Heart left ventricle (tissue), 16 donors: ENCODE measurements at places on chromosomes 4 and X. TPM values are rescaled to one million over a fixed set of nuclear protein-coding genes. Genes with fewer than 3 reads are reported as not detected.

Gene AMBN
- not detected for total RNA-seq

Gene RAI2
- 31.3 TPM for total RNA-seq

Gene NAP1L2
- total RNA-seq = 13.0 TPM

Gene OFD1
- 12.4 TPM for total RNA-seq

Gene AGA
- 8.0 TPM for total RNA-seq

Gene VSIG1
- total RNA-seq = not detected

Gene BEX4
- 34.9 TPM for total RNA-seq

Gene TRPC5OS
- not detected for total RNA-seq

- DNase-seq = no peak
- no peaks in the 10 kb centered on the region for H3K4me1 ChIP-seq
Observed at GRCh38 chr4:139189417-139189749, 12.4 kb upstream of the ELF2 start.

DNA sequence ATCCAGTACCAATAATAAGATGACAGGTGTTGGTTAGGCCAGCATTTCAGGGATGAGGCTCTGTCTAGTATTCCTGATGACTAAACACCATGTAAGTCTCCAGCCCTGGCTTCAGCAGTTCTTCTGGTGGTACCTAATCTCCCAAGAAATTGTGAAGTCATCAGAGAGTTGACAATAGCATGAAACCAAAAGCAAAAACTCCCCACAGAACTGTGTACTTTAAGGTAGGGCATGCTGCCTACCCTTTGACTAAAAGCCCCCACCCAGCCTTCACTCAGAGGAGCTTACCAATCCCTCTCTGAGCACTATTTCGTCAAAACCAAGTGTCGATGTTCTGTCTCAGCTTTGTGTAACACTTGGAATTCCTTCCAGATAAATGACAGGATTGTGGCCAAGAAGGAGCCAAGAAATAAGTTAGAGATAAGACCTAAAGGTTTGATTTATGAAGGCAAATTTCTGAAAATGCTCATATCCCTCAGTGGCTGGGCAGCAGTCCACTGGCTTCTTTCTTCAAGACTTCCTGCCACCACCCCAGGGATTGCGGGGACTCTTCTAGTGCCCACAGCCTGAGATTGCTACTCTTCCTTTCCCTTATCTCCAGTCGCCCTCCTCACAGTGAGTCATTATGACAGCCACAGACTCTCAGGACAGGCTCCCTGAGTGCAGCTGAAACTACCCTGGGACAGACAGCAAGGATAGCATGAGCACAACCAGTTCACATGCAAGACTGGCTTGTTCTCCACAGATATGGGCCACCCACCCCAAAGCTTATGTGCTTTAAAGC is 67.3 kb upstream of the LHFPL1 start:
- no peak overlapping the region for H3K4me3 ChIP-seq
- no peaks in the 10 kb centered on the region for H3K36me3 ChIP-seq
- H3K27ac ChIP-seq = no peak overlapping the region

GRCh38 chr4:165563851-165564250 is 185.0 kb downstream of the CPE start:
- no peaks in the 10 kb centered on the region for H3K36me3 ChIP-seq
- H3K4me1 ChIP-seq = no peaks in the 10 kb centered on the region
- no peak overlapping the region for H3K27ac ChIP-seq

- H3K4me3 ChIP-seq = no peak overlapping the region
- no peak overlapping the region for H3K27ac ChIP-seq
- H3K36me3 ChIP-seq = no peaks in the 10 kb centered on the region
Observed at GRCh38 chr4:1449475-1449832, 43.2 kb upstream of the NKX1-1 start.

GRCh38 chr4:122898370-122899150 is 23.8 kb downstream of the NUDT6 start:
- H3K27me3 ChIP-seq = no peaks in the 10 kb centered on the region
- no peak for DNase-seq
- H3K36me3 ChIP-seq = no peaks in the 10 kb centered on the region
- H3K27ac ChIP-seq = no peak overlapping the region
- H3K4me3 ChIP-seq = no peak overlapping the region
- H3K4me1 ChIP-seq = no peaks in the 10 kb centered on the region

DNA sequence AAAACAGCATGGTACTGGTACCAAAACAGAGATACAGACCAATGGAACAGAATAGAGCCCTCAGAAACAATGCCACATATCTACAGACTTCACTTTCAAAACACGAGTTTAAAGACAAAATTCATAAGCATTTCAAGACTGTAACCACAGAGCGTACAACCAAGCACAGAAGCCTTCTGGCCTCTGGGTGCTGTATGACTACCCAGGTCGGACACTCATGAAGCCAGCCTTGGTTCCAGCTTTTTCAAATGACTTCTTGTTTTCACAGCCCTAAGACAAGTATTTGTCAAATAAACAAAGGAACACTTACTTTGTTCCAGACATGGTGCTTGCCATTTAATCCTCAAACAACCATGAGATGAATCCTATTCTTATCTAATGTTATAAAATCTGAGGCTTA is 536.1 kb upstream of the NR3C2 start:
- no peak for DNase-seq
- H3K27me3 ChIP-seq = no peaks in the 10 kb centered on the region
- no peak overlapping the region for H3K4me3 ChIP-seq
- H3K4me1 ChIP-seq = no peaks in the 10 kb centered on the region

DNA sequence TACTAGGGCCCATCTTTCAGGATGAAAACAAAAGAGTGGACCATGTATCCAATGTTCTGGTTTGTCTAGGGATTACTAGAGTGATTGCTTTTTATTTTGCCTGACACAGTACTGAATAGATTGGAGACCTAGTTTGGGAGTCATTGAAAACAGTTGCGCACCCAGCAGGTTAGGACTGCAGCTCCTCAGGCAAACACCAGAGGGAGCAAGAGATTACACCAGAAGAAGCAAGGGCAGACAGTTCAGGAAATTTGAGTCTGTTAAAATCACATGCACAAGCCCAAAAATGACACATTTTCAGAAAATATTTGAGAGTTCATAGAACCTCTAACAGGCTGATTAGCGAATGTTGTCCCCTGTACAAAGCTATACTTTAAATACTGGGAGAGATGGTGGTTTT is 55.6 kb downstream of the CYLC1 start:
- H3K4me1 ChIP-seq = no peaks in the 10 kb centered on the region
- H3K36me3 ChIP-seq = no peaks in the 10 kb centered on the region
- DNase-seq = no peak
- no peak overlapping the region for H3K27ac ChIP-seq

DNA sequence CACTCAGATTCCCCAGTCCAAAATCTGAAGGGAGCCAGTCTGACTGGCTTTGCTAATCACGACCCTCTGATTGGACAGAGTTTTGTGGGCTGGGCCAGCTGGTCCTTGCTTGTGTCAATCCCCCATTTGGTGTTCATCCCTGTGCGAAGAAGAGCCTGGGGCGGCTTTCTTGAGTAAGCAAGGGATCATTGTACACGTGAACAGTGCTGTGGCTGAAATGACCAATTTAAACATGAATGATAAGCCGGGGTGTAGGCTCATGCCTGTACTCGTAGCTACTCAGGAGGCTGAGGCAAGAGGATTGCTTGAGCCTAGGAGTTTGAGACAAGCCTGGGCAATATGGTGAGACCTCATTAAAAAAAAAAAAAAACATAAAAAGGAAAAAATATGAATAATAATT is 379.1 kb downstream of the RAPGEF2 start:
- H3K36me3 ChIP-seq = no peaks in the 10 kb centered on the region
- no peak overlapping the region for H3K27ac ChIP-seq
- H3K4me3 ChIP-seq = no peak overlapping the region
- DNase-seq = no peak
- H3K4me1 ChIP-seq = no peaks in the 10 kb centered on the region
- H3K27me3 ChIP-seq = no peaks in the 10 kb centered on the region

- H3K27me3 ChIP-seq = no peaks in the 10 kb centered on the region
- no peak overlapping the region for H3K27ac ChIP-seq
- H3K4me1 ChIP-seq = no peaks in the 10 kb centered on the region
- H3K36me3 ChIP-seq = no peaks in the 10 kb centered on the region
Observed at GRCh38 chr4:10656420-10656819, 28.1 kb downstream of the CLNK start.

- no peak overlapping the region for H3K27ac ChIP-seq
- H3K36me3 ChIP-seq = no peaks in the 10 kb centered on the region
- DNase-seq = no peak
- H3K4me1 ChIP-seq = no peaks in the 10 kb centered on the region
- no peak overlapping the region for H3K4me3 ChIP-seq
Observed at GRCh38 chr4:32488690-32489089, 1768.5 kb downstream of the PCDH7 start.

DNA sequence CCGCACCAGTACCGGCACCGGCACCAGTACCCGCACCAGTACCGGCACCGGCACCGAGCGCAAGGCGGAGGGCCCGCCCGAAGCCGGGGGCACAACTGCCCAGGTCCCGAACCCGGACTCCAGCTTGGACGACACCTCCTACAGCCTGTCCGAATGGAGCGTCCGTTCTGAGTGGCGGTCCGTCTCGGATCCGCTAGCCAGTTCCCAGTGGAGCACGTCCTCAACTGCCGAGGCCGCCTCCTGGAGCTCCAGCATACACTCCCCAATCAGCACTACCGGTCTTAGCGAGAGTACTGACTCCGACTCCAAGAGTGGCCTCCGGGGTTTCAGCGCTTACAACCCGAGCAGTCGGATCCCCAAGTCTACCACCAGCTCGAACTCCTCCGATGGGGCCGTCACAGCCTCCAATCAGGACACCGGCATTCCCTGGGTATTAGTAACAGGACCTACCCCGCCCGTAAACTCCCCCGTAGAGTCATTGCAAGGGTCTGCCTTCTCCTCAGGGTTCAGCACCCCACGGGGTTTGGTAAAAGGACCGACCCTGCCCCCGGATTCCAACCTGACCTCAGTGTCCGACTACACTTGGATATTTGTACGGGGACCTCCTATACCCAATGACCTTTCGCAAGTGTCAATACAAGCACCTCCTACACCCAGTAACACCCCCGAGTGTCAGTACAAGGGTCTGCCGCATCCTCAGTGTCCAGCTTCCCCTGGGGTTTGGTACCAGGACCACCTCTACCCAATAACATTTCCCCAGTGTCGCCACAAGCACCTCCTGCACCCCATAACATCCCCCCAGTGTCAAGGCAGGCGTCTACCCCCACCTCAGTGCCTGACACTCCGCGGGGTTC is 721 bp upstream of the MAOA start:
- H3K27me3 ChIP-seq = no peaks in the 10 kb centered on the region
- no peaks in the 10 kb centered on the region for H3K4me1 ChIP-seq
- no peaks in the 10 kb centered on the region for H3K36me3 ChIP-seq
- peak overlapping the region; percentile 60 for H3K4me3 ChIP-seq
- DNase-seq = peak; percentile 30

DNA sequence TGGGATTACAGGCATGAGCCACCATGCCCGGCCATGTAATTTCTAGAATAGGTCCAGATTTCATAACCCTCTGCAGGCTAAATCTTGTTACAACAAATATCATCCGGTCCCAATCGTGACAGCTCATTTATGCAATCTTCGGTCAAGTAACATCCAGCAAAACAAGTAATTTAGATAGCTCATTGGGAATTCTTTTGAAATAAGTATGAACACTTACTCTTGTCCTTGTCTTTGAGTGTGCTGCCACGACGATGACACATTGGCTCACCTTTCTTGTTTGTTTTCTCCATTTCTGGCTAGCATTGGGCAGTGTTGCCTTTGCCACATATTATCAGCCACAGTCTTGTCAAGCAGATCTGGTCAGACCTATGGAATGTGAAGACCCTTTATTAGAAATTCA is 92.0 kb downstream of the PHEX start:
- H3K4me3 ChIP-seq = no peak overlapping the region
- H3K36me3 ChIP-seq = no peaks in the 10 kb centered on the region
- H3K4me1 ChIP-seq = no peaks in the 10 kb centered on the region
- H3K27ac ChIP-seq = no peak overlapping the region
- no peaks in the 10 kb centered on the region for H3K27me3 ChIP-seq

- H3K4me1 ChIP-seq = no peaks in the 10 kb centered on the region
- no peaks in the 10 kb centered on the region for H3K27me3 ChIP-seq
- H3K4me3 ChIP-seq = no peak overlapping the region
- DNase-seq = no peak
- no peaks in the 10 kb centered on the region for H3K36me3 ChIP-seq
- H3K27ac ChIP-seq = no peak overlapping the region
Observed at GRCh38 chr4:72489267-72489666, 79.8 kb downstream of the ADAMTS3 start.
